ENCODE measurements at places on chromosomes 11 and 22. TPM values are rescaled to one million over a fixed set of nuclear protein-coding genes. Genes with fewer than 3 reads are reported as not detected.

DNA sequence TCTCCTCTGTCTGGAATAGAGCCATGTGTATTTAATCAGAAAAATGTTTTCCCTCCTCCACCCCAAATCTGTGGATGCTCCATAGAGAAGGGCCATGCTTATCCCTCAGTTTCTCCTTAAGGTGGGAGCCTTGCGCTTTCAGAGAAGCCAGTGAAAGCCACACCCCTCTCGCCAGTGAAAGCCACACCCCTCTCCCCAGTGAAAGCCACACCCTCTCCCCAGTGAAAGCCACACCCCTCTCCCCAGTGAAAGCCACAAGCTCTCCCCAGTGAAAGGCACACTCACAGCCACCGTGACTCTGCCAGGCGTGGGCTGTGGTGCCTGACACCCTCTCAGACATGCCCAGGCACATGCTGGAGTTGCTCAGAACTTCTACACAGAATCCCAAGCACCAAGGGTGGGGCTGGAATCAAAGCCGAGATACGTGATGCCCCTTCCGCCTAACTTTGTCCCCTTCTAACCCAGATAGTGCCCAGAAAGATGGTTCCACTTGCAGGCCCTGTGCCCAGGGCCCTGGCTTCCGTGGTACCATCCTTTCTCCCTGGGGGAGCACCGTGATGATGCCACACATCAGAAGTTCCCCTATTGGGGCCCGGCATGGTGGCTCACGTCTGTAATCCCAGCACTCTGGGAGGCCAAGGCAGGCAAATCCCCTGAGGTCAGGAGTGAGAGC lies 16.5 kb upstream of the PRR5 start:
- DNase-seq: no peak

DNA sequence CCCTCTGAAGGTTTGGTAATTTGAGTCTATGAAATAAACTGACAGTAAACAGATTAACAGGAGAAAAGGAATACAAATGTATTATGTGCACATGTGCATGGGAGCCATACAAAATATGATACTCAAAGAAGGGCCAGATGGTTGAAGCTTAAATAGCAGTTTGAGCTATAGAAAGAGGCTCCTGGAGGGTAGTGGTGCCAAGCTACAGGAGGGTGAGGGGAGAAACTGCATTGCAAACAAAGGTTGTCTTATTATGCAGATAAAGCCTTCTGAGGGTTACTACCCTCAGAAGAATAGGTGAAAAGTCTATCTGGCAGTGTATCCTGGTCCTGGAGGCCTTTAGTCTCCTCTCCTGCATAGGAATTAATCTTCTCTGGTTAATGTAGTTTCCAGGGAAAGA lies 267.3 kb upstream of the MPPED2 start:
- no peak for DNase-seq

- no peak for DNase-seq
Measured at GRCh38 chr11:105315287-105315686, 175.7 kb upstream of the CARD18 start.

DNA sequence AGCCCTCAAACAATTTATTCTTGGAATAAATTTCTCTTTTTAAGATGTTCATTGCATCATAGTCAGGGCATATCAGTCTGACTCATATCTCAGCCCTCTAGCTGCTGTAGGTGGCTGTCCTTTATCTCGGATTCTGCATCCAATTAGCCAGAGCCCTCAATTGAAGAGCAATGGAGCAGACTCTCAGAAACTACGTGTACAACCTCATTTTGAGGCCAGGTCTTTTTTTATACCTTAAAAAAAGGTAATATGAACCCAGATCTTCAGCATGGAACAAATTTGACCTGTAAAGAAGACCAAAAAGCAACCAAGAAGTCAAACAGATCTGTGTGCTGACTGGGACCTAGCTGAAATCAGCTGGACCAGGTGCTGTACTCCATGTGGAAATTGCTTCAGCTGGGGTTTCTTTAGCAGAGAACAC lies 8.7 kb downstream of the OR52A5 start:
- DNase-seq: no peak

GLYATL2 gene
- total RNA-seq: 0.13 TPM

GRCh38 chr22:25368271-25368670 lies 148.8 kb downstream of the CRYBB2 start:
- DNase-seq: peak; percentile 12

DNA sequence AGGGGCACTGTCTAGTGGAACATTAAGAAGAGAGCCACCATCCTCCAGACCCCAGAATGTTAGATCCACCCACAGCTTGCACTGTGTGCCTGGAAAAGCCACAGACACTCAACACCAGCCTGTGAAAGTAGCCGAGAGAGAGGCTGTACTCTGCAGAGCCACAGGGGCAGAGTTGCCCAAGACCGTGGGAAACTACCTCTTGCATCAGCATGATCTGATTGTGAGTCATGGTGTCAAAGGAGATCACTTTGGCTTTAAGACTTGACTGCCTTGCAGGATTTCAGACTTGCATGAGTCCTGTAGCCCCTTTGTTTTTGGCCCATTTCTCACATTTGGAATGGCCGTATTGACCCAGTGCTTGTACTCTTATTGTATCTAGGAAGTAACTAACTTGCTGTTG lies 115.9 kb upstream of the CCDC179 start:
- peak; percentile 65 for DNase-seq

OR2D2 gene
- total RNA-seq: 0.38 TPM

DNA sequence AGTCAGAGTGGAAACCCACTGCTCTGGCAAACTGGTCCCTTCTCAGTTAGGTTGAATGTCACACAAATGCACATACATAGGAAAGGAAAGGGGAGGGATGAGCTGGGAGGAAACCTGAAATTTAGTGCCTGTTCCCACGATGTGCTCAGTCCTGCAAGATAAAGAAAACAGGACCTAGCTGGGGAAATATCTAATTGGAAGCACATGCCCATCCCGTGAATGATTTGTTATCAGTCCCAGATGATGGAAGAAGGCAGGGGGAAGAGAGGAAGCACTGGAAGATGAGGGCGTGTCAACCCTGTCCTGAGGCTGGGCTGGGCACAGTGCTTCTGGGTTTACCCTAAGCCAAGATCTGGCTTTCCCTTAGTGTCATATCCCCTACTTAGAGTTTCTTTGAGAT lies 173.9 kb downstream of the NAV2 start:
- DNase-seq: no peak

GRCh38 chr11:109088086-109088485 lies 333.9 kb upstream of the C11orf87 start:
- no peak for DNase-seq

PTGDR2 gene
- total RNA-seq: not detected

All from kidney epithelial cell (primary cell).